ENCODE measurements at places on chromosomes 2 and 18.

GRCh38 chr2:233267516-233268245 is 16.2 kb downstream of the ATG16L1 start:
- DNase-seq: no peak

DNA sequence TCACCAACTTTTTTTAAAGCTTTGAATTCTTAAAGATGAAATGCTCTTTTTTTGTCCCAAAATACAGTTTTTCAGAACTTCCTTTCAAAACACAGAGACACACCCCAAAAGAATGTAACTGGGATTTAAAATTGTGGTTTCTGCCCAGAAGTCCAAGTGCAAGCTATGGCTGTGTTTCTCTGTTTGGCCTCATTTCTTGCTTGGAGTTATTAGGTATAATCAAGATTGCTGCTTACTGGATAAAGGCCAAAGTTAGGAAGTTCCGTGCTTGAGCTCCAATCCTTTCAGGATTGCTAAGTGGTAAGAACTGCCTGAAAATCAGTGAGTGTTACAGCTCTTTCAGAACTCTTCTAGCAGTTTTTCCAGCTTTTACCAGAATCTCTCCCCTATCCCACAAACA is 16.9 kb downstream of the ZBTB7C start:
- DNase-seq: no peak

DNA sequence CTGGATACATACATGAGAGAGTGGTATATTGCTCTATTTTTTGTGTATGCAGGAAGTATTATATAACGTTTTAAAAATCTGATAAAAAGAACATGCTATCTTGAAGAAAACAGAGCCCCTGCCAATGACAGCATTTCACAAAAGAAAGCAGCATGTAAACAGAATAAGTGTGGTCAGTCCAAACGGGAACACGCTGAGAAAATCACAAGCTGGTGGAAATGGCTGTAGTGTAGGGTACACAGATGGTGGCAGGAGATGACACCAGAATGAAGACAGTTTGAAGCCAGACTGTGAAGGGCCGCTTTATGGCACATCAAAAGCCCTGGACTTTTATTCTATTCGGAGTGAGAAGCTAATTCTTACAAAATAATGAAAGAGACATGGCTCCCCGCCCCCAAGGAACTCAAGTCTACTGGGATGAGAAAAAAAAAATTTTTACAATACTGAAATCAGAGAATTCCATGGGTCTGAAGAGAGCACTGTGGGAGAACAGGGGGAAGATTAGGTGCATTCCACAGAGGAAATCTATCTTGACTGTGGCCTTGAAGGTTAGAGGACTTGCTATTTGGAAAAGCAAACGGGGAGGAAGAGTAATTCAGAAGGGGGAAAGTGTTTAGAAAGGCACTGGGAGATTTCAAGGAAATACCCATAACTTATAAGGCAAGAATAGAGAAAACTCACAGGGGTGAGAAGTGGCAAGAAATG is 217.7 kb upstream of the SMAD7 start:
- no peak for DNase-seq

DNA sequence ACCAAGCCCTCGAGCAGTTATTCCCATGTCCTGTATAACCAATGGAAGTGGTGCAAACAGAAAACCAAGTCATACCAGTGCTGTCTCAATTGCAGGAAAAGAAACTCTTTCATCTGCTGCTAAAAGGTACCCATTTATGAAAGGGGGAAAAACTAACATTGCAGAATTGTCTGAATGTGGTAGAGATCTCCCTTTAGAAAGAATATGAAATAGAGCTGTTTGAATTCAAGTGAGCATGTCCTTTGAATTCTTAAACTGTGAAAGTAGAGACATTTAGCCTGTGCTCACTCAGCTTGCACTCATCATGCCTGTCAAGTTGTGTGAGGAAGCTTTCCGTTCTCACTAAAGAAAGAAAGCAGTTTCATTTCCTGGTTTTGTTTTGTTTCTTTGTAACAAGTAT is 87.4 kb downstream of the EML4 start:
- DNase-seq: no peak

- DNase-seq: no peak
Measured at GRCh38 chr2:71340176-71340575, 8.6 kb downstream of the ZNF638 start.

- no peak for DNase-seq
Measured at GRCh38 chr2:20203072-20203471, 21.9 kb downstream of the SDC1 start.

DNA sequence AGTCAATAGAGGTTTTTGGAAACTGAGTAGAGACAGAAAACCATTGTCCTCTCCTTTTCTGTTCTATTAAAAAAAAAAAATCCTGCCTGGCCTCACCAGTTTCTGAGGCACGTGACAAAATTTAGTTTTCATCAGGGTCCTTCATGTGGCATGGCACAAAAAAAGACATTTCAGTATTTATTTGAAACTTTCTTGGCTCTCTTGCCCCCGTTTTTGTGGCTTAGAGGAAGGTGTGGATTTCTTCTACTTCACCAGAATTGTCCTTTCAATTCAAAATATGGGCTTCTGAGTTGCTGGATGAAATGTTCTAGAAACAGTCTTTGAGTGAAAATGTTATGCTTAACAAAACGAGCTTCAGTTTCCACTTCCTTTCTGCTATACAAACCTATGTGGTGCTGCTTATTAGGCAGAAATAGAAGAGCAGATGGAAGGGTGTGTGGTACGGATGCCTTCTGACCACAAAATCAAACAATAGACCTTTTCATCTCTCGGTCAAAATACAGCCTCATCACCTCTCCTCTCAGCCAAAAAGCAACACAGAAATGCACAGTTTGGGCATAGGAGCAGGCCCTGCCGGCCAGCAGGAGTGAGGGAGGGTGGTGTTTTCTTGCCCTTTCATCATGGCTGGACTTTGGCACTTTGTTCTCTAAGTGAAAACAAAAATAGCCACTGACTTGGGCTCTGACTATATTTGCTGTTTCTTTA is 89.2 kb downstream of the SH3RF3 start:
- DNase-seq: no peak

DNA sequence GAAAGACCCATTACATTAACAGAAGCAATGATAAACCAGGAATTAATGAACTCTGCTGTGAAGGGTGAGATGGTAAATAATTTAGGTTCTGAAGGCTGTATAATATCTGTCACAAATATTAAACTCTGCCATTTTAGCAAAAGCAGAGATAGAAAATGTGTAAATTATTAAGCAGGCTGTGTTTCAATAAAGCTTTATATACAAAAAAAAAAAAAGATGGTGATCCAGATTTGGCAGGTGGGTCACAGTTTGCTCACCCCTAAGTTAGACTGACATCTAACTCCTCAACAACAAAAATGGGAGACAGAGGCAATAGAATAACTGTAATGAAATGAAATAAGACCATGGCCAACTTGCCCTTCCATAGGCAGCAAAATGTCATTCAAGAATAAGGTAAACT is 157.3 kb upstream of the FANCL start:
- DNase-seq: no peak

DNA sequence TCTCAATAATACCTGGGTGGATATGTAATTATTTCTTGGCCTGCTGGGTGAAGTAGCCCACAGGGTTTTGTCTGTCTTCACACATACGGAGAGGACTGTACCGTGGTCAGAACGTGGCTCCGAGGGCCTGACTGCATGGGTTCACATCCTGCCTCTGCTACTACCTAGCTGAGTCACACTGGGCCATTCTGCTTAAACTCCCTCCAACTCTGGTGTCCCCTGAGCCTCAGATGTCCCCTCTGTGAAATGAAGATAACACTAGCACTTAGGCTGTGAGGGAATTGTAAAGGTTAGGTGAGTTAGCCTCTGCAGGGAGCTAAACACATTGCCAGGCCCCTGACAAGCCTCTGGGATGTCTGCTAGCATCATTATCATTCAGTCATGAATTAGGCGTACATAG is 120.1 kb upstream of the NABP1 start:
- no peak for DNase-seq

DNA sequence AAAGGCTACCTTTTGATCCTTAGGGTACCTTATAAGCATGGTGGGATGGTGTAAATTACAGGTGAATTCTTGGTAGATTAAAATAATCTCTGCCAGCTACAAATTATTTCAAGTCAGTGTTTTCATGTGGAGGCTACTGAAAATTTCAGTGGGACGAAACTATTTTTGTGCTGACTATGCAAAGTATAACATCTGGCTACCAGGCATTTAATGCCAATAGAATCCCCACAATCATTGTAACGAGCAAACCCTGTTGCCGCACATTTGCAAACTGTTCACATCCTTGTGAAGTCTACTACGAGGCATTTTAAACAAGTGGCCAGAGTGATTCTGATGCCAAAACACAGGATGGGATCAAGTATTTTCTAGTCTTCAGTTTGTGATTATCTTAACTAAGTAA is 48.1 kb upstream of the SDC1 start:
- no peak for DNase-seq

DNA sequence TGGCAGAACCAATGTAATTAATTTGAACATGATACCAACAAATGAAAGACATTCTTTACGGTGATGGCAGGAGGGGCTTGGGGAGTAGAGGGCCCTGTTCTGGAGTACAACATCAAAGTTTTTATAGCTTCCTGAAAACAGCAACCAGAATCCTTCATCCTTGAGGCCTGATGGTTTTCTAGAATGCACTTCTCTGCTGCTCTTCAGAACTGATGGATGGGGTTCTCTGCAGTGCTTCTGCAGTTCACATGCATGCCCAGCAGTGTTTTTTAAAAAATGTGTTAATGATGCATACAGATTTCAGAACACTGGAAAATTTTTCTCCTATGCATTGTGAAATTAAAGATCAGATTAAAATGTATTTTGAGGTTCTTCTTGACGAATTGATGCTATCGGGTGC is 2.5 kb downstream of the LTBP1 start:
- DNase-seq: no peak

DNA sequence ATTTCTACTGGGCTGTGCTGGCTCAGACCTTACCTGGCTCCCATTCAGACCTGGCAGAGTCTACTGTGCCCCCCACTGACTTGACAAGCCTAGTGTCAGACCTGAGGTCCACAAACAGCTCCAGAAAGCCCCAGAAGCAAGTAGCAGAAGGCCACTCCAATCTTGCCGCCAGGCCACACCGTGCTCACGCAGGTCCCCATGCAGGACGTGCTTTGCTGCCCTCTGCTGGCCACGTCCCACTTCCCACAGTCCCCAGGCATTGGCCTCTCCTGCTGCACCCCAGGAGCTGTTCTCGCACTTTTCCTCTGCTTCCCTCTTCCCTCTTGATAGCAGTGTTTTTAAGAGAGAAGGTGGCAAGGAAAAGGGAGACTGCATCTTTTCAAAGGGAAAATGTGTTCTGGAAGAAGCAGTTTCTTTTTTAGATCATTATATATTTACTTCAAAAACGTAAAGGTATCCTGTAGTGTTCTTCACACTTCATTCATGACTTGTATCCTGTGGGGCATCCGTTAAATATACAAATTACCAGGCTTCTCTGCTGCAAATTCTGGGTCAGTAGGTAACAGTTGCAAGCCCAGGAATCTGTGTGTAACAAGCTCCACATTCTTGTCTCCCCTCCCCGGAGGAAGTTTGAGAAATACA is 81.4 kb upstream of the PAPOLG start:
- DNase-seq: peak; percentile 10

DNA sequence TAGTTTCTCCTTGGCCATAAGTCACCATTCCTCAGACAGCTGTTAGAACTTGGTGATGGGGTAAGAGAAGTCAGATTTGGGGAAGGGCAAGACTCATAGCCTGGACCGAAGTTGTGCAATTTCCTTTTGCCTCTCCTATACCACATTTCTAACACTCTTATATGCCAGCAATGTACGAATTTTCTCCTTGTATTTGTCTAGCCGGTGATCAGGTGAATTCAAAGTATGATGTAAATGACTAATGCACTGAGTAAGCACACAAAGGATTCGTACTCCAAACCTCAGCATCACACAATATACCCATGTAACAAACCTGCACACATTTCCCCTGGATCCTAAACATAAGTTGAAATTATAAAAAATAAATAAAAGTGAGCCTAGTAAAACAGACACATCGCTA is 1143.5 kb upstream of the CELF4 start:
- no peak for DNase-seq

GRCh38 chr2:189305291-189305943 is 125.9 kb upstream of the COL5A2 start:
- DNase-seq: no peak

DNA sequence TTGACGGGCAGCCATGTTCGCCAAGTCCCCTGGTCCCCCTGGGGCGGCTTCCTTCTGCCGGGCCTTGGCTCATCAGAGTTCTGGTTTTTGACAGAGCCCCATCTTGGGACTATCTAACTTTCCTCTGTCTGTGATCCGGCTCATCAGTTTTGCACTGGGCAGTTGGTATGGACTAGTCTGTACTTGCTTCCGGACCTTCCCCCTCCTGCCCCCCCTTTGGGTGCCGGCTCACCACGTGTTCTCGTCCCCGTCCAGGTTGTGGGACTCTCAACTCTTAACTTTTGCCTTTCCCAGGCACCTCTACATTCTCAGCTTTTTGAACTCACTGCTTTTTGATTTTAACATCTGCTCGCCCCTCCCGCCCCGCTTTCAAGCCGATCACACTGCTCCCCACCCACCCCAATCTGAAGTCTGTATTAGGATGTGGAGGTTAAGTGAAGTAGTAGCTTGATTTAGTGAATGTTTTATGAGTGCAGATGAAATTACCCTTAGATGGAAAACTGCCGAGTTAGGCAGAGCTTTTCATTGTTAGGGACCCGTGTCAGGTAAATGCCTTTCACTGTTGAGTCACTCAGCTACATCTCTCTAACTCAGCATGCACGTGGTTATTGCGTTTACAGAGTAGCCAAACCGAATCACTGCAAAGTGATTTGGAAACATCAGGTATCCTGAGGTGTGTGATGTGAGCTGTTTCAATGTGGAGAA is 874 bp downstream of the WDR43 start:
- no peak for DNase-seq

DNA sequence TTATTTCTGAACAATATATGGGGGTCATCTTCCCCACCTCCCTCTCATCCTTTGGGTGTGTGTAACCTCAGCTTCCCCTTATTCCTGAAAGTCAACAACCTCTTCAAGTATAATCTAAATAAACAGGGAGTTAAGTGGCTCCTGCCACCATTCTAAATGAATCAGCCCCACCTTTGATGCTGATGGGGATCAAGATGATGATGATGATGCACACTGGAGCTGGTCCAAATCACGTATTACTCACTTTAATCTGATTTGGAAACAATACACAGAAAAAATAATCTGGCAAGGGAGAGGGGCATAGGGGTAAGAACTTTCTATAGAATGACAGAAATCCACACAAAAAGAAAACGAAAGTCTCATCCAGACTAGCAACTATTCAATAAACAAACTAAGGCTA is 7.1 kb downstream of the ACVR1 start:
- DNase-seq: no peak

DNA sequence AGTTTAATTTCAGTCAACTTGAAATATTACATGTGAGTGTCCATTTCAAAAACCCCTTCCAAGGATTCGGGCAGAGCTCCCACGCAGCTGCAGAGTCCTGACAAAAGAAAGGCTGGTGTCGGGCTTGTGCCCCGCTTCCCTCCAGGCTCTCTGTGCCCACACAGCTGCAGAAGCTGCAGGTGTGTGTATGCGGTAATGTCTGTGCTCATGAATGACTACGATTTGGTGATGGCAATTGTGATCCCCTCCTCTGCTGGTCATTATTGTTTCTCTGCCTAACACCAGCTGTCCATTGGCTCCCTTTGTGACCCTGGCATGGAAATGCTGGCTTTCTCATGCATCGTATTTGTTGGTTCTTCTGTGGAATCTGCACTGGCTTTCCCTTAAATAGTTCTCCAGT is 224.8 kb downstream of the NUP35 start:
- DNase-seq: no peak

Measured in SK-N-MC (cell line).